ENCODE measurements at places on chromosomes 7 and 10. TPM values are rescaled to one million over a fixed set of nuclear protein-coding genes. Genes with fewer than 3 reads are reported as not detected.

PRSS2 gene
- total RNA-seq: not detected

TMEM139 gene
- 7.9 TPM for total RNA-seq

C10orf67 gene
- total RNA-seq: 0.11 TPM

SCIN gene
- total RNA-seq: 3.9 TPM

UNCX gene
- not detected for total RNA-seq

HOXA2 gene
- 33.9 TPM for total RNA-seq

ABCB4 gene
- 2.3 TPM for total RNA-seq

GRCh38 chr10:23364378-23364777 is 19.8 kb upstream of the C10orf67 start:
- H3K27ac ChIP-seq: no peak overlapping the region
- no peak overlapping the region for H3K4me3 ChIP-seq
- no peaks in the 10 kb centered on the region for H3K27me3 ChIP-seq
- DNase-seq: no peak
- H3K4me1 ChIP-seq: peaks cover 5% of the 10 kb centered on the region

DNA sequence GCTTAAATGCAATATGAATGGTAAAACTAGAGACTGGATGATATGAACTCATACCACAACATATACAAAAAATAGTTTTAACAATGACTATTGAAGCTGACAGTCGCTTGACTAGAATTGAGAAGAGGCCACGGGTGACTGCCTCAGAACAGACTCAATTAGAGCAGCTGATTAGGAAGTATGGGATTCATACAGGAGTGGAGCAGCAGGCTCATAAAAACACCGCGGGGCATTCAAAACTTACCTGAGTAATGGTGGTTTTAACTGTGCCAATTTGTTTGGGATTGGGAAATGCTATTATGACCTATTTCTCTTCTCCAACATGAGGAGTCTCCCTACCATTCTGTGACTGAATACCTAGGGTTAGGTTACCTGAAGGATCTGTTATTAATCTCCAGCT is 2.1 kb downstream of the CADPS2 start:
- H3K27ac ChIP-seq: no peak overlapping the region
- peaks cover 25% of the 10 kb centered on the region for H3K4me1 ChIP-seq
- peak overlapping the region; percentile 34 for H3K4me3 ChIP-seq

DNA sequence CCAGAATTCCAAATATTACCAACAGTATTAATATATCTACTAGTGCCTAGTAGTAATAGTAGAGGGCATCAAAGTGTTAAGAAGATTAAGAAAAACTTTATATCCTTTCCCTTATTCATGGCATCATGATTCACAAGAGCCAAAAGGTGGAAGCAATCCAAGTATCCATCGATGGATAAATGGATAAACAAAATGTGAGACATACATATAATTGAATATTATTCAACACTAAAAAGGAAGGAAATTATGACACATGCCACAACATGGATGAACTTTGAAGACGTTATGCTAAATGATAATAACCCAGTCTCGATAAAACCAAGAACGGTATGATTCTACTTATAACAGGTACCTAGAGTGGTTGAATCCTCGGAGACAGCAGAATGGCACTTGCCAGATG is 23.1 kb downstream of the CDCA7L start:
- H3K4me1 ChIP-seq: peaks cover 6% of the 10 kb centered on the region
- H3K36me3 ChIP-seq: peaks cover 6% of the 10 kb centered on the region
- H3K27ac ChIP-seq: no peak overlapping the region
- no peak for DNase-seq

GRCh38 chr10:24229909-24230308 is 21.0 kb downstream of the KIAA1217 start:
- peaks cover 6% of the 10 kb centered on the region for H3K4me1 ChIP-seq
- peaks cover 20% of the 10 kb centered on the region for H3K36me3 ChIP-seq
- no peak overlapping the region for H3K4me3 ChIP-seq
- no peak overlapping the region for H3K27ac ChIP-seq
- no peaks in the 10 kb centered on the region for H3K27me3 ChIP-seq

DNA sequence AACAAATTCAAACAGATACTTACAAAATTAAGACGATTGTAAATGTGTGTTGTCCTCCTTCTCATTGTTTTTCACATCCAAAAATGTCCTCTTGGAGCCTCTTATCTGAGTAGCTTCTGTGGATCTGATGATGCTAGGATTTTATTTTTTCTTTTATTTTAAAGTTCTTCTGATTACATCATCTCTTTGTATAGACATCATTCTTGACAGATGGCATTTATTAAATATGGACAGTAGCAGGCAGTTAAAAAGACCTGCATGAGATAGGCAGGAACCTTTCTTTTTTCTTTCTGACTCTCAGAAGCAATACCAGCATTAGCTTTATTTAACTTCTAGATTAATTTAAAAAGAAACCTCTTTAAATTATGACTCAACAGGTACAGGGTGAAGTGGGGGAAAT is at the start of gene RPA3:
TSS of gene RPA3 (minus strand) at position 116 of the 400 bp plus-strand sequence. CDS start 78,189 bp downstream, outside the sequence.
- no peak within 1 kb of the TSS for H3K4me3 ChIP-seq
- no peak within 1 kb of the TSS for H3K27ac ChIP-seq
- peaks cover 4% of the 10 kb centered on the region for H3K36me3 ChIP-seq

DNA sequence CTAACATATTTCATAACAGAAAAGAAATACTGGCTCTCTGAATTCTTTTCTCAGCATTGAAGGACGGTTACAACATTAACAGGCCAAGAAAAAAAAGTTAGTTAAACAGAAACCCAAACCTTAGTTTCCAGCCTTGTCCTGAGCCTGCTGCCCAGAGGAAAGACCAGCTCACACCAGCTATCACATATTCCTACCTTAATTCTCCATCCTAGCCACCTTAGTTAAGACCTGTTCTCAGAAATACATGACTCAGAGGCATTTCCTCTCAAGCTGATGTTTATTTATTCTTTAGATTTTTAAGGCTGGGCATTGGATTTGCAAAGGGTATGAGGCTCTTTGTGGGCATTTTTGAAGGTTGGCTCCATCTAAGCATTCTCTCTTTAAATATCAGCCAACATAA is 34.3 kb upstream of the ADAM12 start:
- H3K4me1 ChIP-seq: no peaks in the 10 kb centered on the region
- DNase-seq: no peak
- H3K27me3 ChIP-seq: peaks cover 25% of the 10 kb centered on the region
- peaks cover 5% of the 10 kb centered on the region for H3K36me3 ChIP-seq
- no peak overlapping the region for H3K27ac ChIP-seq
- no peak overlapping the region for H3K4me3 ChIP-seq

GRCh38 chr10:77807706-77808105 is 118.8 kb downstream of the DLG5 start:
- no peak for DNase-seq
- no peaks in the 10 kb centered on the region for H3K27me3 ChIP-seq
- H3K27ac ChIP-seq: no peak overlapping the region
- H3K4me3 ChIP-seq: no peak overlapping the region
- peaks cover 40% of the 10 kb centered on the region for H3K36me3 ChIP-seq

- H3K27ac ChIP-seq: no peak overlapping the region
- H3K27me3 ChIP-seq: peaks cover 20% of the 10 kb centered on the region
- H3K4me3 ChIP-seq: no peak overlapping the region
Measured at GRCh38 chr7:29567174-29567573, 3.5 kb downstream of the PRR15 start.

GRCh38 chr10:7006566-7006965 is 404.3 kb downstream of the SFMBT2 start:
- no peak overlapping the region for H3K27ac ChIP-seq
- no peak overlapping the region for H3K4me3 ChIP-seq
- peaks cover 35% of the 10 kb centered on the region for H3K27me3 ChIP-seq
- H3K4me1 ChIP-seq: no peaks in the 10 kb centered on the region
- H3K36me3 ChIP-seq: no peaks in the 10 kb centered on the region

DNA sequence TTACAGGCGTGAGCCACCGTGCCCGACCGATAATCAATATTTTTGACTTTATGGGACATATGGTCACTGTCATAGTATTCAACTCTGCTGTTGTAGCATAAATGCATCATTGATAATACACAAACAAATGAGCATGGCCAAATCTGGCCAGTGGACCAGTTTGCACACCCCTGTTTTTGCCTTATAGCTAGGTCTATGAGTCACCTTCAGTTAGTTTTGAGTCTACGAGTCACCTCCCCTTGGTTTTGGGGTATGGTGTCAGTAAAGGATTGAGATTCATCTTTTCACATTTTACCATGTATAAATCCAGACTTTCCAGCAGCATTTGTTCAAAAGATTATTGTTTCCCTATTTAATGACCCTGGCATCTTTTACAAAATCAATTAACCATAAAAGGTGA is 362.5 kb upstream of the NRP1 start:
- H3K27ac ChIP-seq: no peak overlapping the region
- H3K27me3 ChIP-seq: no peaks in the 10 kb centered on the region
- no peaks in the 10 kb centered on the region for H3K4me1 ChIP-seq
- peaks cover 16% of the 10 kb centered on the region for H3K36me3 ChIP-seq
- no peak for DNase-seq
- no peak overlapping the region for H3K4me3 ChIP-seq

DNA sequence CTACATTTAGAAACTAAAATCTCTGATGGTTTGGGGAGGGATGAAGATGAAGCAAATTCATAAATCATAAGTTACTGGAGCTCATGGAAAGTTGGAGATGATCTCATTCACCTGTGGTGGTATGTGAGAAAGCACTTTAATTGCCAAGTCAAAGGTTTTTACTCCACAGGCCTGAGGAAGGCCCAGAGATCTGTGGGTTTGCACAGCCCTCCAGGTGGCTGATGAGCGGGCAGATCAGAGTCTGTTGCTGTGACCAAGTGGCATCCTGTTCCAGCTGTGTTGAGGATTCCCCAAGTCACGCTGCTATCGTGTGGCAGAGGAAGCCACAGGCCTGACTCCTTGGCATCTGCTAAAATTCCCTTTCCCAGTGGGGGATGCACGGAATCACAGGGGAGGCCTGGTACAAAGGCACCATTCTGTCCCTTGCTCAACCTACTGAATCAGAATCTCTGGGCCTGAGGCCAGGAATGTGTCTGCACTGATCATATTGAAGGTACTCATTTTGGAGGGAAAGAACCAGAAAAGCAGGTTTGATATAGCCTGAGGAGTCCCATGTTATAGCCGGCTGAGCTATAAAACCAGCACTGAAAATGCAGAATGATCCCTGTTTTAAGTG is 19.7 kb upstream of the DDC start:
- no peaks in the 10 kb centered on the region for H3K27me3 ChIP-seq
- peaks cover 4% of the 10 kb centered on the region for H3K36me3 ChIP-seq

DNA sequence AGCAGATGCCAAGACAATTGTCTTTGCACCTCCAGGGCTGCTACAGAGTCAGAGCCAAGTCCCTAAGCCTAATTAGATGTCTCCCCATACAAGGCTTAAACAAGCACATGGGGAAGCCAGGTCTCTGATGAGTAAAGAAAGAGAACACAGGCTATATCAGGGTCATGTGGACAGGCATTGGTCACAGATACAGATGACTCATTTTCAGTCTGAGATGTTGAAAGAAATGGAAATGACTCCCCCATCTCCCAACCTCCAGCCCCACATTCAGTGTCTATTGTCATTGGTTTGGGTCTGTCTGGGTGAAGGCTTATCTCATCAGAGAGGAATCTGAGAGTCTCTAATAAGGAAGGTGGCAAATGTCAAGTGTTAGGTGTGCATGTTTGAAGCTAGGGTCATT is 290.1 kb upstream of the KIAA1217 start:
- no peak for DNase-seq
- no peak overlapping the region for H3K27ac ChIP-seq
- H3K4me3 ChIP-seq: no peak overlapping the region
- peaks cover 21% of the 10 kb centered on the region for H3K4me1 ChIP-seq
- no peaks in the 10 kb centered on the region for H3K36me3 ChIP-seq
- H3K27me3 ChIP-seq: peaks cover 7% of the 10 kb centered on the region

All from mesothelial cell of epicardium (in vitro differentiated cells).